ENCODE measurements at places on chromosomes 1 and 21.
A peak's percentile ranks its signal among the peaks of the same experiment; 100 is the strongest.

- no peak for DNase-seq
Observed at GRCh38 chr1:236760480-236760879, 34.6 kb upstream of the MTR start.

- DNase-seq = no peak
Observed at GRCh38 chr1:211118407-211119102, 15.4 kb downstream of the KCNH1 start.

DNA sequence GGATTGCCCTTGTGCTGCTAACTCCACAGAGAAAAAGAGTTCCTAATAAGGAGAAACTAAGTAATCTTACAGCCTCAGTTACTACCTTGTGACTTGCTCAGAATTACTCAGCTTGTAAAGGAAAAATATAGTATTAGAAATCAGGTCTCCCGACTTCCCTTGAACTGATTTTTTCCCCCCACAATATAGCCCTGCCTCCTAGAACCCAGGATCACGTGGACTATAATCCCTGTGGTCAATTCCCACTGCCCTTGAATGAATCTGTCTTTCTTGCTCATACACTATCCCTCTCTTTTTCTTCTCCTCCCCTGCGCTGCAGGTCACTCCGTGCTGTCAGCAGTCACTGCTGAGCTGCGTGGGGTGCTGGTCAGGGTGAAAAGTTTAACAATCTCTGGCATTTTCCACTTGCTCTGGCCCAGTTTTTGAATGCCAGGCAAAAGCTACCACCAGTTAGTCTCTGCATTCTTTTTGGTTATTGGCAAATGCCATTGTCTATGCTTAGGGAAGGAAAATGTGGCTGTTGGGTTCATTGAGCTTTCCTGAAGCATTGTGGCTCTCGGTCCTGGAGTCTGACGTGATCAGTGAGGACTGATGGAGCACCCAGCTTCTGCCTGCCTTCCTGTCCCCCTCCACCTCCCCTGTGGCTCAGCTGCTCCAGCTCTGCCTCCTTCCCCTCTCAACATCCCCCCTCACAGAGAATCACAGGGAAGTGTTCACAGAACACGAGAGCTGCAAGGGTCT lies 1.9 kb upstream of the MYOC start:
- peak; percentile 52 for DNase-seq

- no peak for DNase-seq
Observed at GRCh38 chr1:63943393-63943792, 169.6 kb downstream of the ROR1 start.

- DNase-seq = no peak
Observed at GRCh38 chr1:243434594-243434993, 178.8 kb downstream of the SDCCAG8 start.

GRCh38 chr1:205004351-205004750 lies 38.7 kb upstream of the CNTN2 start:
- DNase-seq = no peak

DNA sequence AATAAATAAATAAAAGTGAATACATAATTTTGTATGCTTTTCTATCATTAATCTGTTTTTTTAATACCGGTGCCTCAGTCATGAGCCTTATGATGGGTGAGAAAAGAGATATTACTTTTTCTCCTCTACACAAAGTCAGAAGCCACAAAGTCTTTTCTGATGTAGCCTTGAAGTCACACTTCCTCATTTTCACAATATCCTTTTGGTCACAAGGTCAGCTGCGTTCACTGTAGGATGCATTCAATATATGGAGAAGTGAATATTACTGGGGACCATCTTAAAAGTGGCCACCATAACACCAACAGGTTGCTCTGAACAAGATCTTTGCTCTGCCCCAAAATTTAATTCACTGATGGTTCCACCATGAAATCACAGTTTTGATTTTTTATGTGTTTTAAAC lies 83.3 kb upstream of the TNR start:
- DNase-seq = no peak

- DNase-seq = no peak
Observed at GRCh38 chr1:171850651-171851350, 9.5 kb downstream of the DNM3 start.

- no peak for DNase-seq
Observed at GRCh38 chr1:190634134-190634533, 156.5 kb upstream of the BRINP3 start.

- no peak for DNase-seq
Observed at GRCh38 chr1:204692841-204693356, 7.4 kb upstream of the LRRN2 start.

- DNase-seq = peak; percentile 91
Observed at GRCh38 chr21:37072274-37072987, 440 bp downstream of the PIGP start.

GRCh38 chr1:116312681-116313069 lies 60.4 kb upstream of the ATP1A1 start:
- no peak for DNase-seq

- DNase-seq = peak; percentile 68
Observed at GRCh38 chr21:43266534-43266933, 97.7 kb downstream of the CRYAA start.

DNA sequence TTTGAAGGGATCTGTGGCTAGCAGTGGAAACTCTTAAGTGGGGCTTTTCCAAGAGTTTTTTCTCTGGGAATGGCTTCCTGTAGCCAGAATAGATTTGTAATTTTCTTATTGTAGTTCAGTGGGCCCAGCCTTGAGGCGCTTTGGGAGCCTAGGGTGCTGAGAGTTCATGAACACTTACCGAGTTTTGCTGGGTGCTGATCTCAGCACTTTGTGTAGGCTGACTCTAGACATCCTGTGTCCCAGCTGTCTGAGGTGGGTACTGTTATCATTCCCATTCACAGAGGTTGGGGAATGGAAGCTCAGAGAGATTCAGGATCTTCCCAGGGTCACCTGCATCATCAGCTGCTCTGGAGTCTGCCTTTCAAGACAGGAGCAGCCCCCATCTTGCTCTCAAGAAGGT lies 7.0 kb downstream of the PPFIA4 start:
- no peak for DNase-seq

DNA sequence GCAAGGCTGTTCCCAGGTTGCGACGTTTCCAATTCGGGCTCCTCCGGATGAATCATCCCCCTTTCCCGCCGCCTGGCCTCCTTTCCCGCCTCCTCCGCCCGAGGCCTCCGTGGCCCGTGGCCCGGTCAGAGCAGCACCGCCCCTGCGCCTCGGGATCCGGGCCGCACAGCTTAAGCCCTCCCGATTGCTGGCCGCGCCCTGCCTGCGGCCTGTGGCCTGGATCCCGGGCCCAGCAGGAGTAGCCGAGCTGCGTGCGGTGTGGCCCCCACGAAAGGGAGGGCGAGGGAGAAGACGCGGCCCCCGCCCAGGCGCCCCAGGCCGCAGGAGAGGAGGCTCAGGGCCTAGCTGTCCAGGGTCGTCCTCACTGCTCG lies 1.0 kb downstream of the TMEM200B start:
- peak; percentile 78 for DNase-seq

GRCh38 chr1:172670791-172671190 lies 11.9 kb downstream of the FASLG start:
- no peak for DNase-seq

- DNase-seq = peak; percentile 72
Observed at GRCh38 chr1:171115280-171115897, 24.7 kb downstream of the FMO3 start.

- no peak for DNase-seq
Observed at GRCh38 chr1:97262842-97263241, 541.3 kb downstream of the PTBP2 start.

DNA sequence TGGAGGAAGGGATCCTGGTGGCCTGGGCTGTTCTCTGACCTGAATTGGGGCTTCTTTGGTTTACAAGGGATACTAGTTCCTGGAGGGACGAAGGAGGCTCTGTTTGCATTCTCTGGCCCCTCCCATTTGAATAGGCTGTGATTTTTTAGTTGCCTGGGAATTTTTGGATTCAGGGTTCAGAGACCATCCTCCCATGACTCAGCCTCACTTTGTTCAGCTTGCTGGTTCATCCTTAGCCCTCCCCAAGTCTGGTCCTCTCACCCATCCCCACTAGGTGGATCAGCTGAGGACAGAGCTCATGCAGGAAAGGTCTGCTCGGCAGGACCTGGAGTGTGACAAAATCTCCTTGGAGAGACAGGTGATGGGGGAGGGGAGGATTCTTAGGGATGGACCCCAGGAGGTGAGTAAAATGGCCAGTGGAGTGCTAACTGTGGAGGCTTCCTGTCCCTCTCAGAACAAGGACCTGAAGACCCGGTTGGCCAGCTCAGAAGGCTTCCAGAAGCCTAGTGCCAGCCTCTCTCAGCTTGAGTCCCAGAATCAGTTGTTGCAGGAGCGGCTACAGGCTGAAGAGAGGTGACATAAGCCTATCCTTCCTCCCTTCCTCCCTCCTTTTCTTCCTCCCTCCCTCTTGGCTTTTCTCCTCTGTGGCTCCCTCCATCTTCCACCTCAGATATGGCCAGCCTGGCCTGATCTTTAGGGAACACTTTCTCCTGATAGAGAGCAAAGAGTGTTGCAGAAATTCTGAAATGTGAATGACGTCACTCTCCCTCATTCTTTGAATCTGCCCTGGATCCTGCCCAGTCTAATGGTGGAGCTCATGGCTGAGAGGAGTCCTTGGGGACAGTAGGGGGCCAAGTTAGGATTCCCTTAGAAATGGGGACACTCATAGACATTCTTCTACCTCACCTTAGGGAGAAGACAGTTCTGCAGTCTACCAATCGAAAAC lies 4.5 kb upstream of the TUFT1 start:
- DNase-seq = no peak

DNA sequence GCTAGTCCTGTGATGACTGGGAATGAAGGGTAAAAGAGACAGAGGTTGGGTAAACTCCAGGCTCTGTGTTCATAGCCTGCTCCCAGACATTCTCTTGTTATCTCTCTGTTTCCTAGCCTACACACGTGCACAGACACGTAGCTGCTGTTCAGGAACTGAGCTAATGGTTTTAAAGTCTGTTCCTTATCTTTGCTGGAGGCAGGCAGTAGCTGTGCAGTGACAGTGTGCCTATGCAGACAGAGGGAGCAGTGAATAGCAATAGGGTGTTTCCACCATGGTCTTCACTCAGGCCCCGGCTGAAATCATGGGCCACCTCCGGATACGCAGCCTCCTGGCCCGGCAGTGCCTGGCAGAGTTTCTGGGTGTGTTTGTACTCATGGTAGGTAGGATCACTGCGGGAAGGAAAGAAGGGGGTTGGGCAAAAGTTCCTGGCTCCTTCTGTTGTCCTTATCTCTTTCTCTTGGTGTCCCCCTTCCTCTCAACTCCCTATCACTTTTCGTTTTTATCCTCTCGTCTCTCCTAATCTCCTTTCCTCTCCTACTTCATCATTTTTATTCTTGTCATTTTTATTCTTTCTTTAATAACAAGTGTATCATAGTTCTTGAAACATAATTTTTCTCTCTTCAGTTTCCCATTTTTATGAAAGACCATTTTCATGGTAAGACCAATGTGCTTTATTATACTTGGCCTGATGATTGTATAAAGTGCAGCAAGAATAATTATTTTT lies at the start of gene AQP10:
AQP10 (plus strand) TSS at position 212 of the 727 bp plus-strand sequence; CDS start at position 275, 63 bp downstream.
- peak; percentile 87 for DNase-seq

DNA sequence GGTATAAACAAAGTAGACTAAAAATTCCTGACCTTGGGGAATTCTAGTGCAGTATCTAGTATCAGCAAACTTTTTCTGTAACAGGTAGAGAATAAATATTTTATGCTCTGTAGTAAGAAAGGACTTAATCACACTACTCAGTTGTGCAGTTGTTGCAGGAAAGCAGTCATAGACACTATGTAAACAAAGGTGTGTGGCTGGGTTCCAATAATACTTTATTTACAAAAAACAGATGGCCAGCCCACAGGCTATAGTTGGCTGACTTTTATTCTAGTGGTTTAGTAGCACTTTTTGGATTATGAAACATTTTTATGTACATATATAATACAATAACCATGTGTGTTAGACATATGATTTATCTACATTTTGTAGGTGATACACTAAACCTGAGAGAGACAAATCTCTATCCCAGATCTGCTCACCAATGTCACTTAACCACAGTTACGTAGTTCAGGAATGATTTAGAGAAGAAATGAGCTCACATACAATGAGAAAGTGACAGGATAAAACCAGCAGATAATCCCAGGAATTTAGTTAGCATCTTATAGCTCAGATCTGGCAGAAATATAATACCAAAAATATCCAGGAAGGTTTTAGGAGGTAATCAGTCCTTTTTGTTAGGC lies 56.1 kb downstream of the MIER1 start:
- peak; percentile 33 for DNase-seq

DNA sequence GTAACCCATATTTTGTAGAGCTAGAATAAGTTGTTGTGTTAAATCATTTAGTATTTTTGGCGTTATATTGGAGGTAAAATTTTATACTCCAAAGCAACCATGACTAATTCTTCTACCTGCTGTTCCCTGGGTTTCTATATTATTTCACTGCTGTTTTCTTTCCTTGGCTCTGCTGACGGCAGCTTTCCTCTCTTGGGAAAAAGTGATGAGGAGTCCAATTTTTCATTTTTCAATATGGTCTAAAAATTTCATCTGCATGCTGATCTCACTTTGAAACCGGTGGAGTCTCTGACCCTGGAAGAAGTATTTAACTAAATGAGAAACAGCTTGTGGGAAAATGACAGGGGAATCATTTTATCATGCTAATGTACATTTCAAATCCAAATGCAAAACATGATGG lies 110.2 kb downstream of the IFI44 start:
- no peak for DNase-seq

- peak; percentile 65 for DNase-seq
Observed at GRCh38 chr1:192943108-192943507, 116.1 kb downstream of the UCHL5 start.

- peak; percentile 97 for DNase-seq
Observed at GRCh38 chr1:231395076-231395997, 26.8 kb downstream of the EGLN1 start.

DNA sequence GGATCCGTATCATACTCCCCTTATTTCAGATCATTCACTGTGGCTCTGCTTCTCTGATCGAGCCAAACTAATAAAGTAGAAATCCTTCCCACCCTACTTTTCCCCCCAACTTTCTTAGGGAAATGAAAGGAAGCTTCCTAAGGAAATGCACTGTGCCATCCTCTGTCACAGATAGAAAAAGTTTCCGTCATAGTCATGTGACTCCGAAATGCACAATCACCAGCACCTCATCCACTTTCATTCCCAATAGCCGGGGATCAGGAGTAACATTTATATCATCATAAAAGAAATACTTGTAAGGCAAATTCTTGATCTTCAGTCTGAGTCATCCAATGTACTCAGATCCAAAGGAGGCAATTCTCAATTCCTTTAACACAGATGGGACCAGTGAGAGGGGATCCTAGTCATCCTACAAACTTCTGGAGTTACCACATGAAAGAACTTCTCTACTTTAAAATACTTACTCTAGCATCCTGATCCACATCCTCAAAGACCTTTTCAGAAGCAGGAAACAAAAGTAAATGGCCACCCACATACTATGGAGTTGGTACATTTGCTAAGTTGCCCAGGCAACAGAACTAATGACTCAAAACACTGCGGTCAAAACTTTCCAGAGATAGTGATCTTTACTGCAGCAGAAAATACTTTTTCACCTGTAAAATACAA lies 97.8 kb upstream of the ZC3H11B start:
- peak; percentile 58 for DNase-seq

Data from fibroblast of pulmonary artery (primary cell).